GM18507 (cell line): ENCODE measurements at places on chromosomes 13 and 19.

DNA sequence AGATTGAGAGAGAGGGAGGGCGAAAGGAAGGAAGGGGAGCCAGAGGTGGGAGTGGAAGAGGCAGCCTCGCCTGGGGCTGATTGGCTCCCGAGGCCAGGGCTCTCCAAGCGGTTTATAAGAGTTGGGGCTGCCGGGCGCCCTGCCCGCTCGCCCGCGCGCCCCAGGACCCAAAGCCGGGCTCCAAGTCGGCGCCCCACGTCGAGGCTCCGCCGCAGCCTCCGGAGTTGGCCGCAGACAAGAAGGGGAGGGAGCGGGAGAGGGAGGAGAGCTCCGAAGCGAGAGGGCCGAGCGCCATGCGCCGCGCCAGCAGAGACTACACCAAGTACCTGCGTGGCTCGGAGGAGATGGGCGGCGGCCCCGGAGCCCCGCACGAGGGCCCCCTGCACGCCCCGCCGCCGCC, at the start of gene TNFSF11:
TSS of gene TNFSF11 (plus strand) at position 142 of the 400 bp plus-strand sequence. CDS start at position 294, 152 bp downstream.
- no peak for DNase-seq

- no peak for DNase-seq
Measured at GRCh38 chr19:29365836-29366417, 153.0 kb upstream of the UQCRFS1 start.

DNA sequence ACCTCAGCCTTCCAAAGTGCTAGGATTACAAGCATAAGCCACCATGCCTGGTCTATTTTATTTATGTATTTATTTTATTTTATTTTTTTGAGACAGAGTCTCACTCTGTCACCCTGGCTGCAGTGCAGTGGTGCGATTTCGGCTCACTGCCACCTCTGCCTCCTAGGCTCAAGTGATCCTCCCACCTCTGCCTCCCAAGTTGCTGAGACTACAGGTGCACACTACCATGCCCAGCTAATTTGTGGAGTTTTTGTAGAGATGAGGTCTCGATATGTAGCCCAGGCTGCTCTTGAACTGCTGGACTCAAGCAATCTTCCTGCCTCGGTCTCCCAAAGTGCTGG, 10.3 kb upstream of the ADGRE5 start:
- DNase-seq = no peak

GRCh38 chr13:72194523-72194922, 327.5 kb upstream of the DACH1 start:
- no peak for DNase-seq

GRCh38 chr13:38862443-38862842, 128.2 kb downstream of the STOML3 start:
- no peak for DNase-seq

GRCh38 chr19:42850981-42851717, 28.4 kb downstream of the PSG1 start:
- no peak for DNase-seq

DNA sequence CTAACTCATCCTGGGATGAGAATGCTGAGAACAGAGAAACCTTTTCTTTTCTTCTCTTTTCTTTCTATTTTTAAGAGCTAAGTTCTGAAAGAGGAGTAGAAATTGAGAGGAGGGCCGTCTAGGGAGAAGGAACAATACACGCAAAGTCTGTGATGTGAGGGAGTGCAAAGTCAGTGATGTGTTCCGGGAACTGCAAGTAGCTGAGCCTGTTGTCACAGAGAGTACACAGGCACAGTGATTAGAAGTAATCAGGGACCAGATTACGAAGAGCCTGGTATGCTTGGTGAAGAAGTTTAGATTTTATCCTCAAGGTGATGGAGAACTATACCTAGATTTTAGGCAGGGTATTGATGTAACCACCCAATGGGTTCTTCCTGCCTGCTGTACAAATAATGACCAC, 32.0 kb upstream of the CXCL17 start:
- DNase-seq = no peak

DNA sequence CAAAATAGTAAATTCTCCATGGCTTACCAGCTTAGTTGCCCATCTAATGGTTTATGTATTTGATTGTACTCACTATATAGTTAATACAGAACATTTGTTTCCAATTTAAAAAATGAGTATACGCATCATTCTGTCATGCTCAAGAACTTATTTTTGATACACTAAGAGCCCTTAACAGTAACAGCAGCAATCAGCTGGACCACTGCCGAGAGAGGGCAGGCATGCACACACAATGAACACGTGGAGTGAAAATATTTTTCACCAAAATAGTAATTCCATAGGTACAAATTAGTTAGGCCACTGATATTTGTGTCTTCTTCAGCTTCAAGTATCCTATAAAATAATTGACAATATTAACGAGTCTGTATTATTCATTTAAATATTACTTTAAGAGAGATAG, 109.9 kb downstream of the KLF12 start:
- no peak for DNase-seq

GRCh38 chr13:112965573-112966115, 3.4 kb upstream of the MCF2L start:
- DNase-seq = no peak

- DNase-seq = no peak
Measured at GRCh38 chr13:37460166-37460565, 138.4 kb downstream of the POSTN start.

DNA sequence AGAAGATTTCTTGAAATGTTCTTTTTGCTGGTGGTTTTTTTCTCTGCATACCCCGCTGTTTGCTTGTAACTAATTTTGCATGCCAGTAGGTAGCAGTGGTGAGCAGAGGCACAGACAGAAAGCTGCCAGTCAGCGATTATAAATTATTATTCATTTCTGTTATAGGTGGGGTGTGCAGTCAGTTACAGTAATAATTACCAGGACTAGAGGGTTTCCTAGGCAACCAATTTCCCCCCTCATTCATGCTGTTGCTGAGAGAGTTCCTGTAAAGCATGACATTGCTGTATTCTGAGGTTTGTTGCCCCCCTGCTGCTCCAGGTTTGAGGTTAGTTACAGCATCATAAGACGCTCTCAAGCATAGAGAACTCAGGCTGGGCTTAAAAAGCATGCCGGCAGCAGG, 104.5 kb downstream of the URI1 start:
- DNase-seq = no peak

GRCh38 chr19:38144667-38145066, 79.4 kb downstream of the DPF1 start:
- DNase-seq = no peak

GRCh38 chr13:20182231-20182846, 10.4 kb downstream of the GJB2 start:
- DNase-seq = peak; percentile 59

- no peak for DNase-seq
Measured at GRCh38 chr13:75180805-75181455, 301.0 kb downstream of the TBC1D4 start.

- no peak for DNase-seq
Measured at GRCh38 chr19:2511570-2511969, 35.6 kb downstream of the GADD45B start.

- DNase-seq = no peak
Measured at GRCh38 chr13:49559006-49559405, 26.4 kb downstream of the RCBTB1 start.

GRCh38 chr19:38743394-38744297, 628 bp downstream of the CAPN12 start:
- no peak for DNase-seq

DNA sequence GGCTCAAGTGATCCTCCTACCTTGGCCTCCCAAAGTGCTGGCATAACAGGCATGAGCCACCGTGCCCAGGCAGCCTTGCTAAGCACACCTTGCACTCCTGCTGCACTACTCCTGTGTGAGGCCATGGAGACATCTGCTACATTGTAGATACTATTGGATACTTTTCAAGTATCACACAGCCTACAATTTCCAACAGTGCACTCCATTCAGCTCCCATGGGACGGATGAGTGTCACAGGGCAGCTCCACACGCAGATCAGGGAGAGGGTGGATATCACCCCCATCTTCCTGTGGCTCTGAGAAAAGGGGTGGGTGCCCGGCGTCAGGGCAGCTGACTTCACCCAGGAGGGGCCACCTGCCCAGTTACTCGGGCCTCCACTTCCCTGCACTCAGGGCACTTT, 39.1 kb upstream of the CCNE1 start:
- DNase-seq = no peak

DNA sequence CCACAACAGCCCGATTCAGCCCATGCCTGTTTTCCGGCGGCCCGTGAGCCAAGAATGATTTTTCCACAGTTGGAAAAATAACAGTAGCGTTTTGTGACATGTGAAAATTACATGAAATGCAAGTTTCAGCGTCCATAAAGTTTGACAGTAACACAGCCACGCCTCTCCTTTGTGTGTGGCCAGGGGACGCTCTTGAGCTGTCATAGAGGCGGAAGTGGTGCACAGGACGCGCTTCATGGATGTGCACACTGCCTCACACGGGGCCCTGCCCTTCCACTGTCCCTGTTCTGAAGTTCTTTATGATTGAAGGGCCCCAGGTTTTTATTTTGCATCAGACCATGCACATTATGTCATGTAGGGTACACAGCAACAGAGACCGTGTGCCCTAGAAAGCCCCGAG, 12.4 kb upstream of the ELAVL1 start:
- no peak for DNase-seq

GRCh38 chr19:30167206-30167868, 204.8 kb upstream of the ZNF536 start:
- DNase-seq = no peak

- DNase-seq = no peak
Measured at GRCh38 chr19:11136400-11137101, 19.0 kb downstream of the SPC24 start.

GRCh38 chr13:44540761-44541434, 35.2 kb downstream of the TSC22D1 start:
- DNase-seq = no peak

GRCh38 chr19:17751103-17751911, at the start of gene FCHO1:
TSS of gene FCHO1 (plus strand) at chr19:17751477. CDS start at chr19:17755165, 3,688 bp downstream.
- no peak for DNase-seq

- DNase-seq = peak; percentile 57
Measured at GRCh38 chr13:112768795-112769481, 79.1 kb downstream of the ATP11A start.

DNA sequence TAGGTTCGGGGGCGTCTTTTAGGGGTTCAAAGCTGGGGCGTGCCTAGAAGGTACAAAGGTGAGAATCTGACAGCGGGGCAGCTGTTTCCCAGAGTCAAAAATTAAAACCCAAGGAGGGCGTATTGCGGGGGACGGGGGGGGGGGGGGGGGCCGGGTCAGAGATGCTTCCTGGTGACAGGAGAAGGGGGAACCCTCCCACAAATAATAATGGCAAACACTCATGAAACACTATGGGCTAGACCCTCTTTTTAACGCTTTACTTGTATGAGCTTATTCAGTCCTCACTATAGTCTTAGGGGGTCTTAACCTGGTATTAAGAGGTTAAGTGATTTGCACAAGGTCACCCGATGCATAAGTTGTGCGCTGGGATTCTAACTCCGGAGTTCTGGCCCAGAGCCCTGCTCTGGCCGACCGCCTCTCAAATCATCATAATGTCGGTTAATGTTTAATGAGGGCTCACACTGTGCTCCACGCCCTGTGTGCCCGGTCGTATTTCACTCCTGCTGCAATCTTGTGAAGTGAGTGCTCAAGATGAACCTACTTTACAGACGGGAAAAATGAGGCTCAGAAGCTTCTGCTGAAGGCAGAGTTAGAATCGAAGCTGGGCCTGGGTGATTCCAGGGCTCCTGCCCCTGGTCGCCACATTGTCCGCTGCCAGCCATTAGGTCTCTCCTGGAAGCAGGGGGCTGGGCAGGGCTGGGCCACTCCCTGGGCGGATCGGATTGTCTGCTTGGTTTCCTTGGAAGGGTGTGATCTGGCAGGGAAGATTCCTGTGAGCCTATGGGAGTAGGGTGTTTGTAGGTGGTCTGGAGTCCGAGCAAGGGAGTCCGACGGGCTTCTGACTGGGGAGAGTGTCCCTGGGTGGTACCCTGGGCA, 964 bp downstream of the PAK4 start:
- DNase-seq = no peak

GRCh38 chr19:19105365-19106055, 32.8 kb downstream of the TMEM161A start:
- DNase-seq = no peak

- DNase-seq = no peak
Measured at GRCh38 chr13:51297556-51297955, 41.9 kb upstream of the SERPINE3 start.

GRCh38 chr13:44160591-44161191, 212.9 kb upstream of the SERP2 start:
- no peak for DNase-seq

GRCh38 chr19:45402298-45403061, 2.4 kb downstream of the PPP1R13L start:
- no peak for DNase-seq

DNA sequence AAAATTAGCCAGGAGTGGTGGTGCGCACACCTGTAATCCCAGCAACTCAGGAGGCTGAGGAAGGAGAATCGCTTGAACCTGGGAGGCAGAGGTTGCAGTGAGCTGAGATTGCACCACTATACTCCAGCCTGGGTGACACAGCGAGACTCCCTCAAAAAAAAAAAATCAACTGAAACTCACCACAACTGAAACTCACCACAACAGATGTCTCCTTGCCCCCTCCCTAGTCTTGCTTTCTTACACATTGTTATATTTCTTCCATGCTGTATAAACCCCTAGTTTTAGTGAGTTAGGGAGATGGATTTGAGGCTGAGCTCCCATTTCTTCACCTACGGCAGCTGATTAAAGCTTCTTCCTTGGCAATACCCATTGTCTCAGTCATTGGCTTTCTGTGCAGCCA, 3.3 kb downstream of the ZIM3 start:
- DNase-seq = no peak

GRCh38 chr13:64568748-64569147, 2661.4 kb downstream of the PCDH9 start:
- DNase-seq = no peak

GRCh38 chr13:29195456-29195855, 375.3 kb downstream of the MTUS2 start:
- DNase-seq = no peak

- DNase-seq = no peak
Measured at GRCh38 chr13:111614613-111615012, 294.2 kb downstream of the TEX29 start.

- no peak for DNase-seq
Measured at GRCh38 chr13:58151452-58151851, 519.9 kb downstream of the PCDH17 start.

DNA sequence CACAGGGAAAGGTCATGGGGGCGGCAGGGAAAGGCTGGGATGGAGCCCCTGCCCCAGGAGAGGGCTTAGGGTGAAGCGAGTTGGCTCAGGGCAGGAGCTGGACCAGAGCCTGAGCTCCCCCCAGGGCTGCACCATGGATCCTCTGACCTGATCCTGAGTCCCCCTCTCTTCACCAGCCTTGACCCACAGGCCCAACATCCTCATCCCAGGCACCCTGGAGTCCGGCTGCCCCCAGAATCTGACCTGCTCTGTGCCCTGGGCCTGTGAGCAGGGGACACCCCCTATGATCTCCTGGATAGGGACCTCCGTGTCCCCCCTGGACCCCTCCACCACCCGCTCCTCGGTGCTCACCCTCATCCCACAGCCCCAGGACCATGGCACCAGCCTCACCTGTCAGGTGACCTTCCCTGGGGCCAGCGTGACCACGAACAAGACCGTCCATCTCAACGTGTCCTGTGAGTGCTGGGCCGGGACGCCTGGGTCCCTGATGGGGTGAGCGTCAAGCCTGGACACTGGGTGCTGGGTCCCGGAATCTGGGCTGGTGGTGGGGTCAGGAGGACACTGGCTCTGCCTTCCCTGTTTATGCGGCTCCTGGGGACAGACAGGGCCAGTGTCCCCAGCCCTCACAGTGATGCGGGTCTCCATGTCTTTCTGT, 842 bp downstream of the SIGLEC9 start:
- DNase-seq = no peak

- no peak for DNase-seq
Measured at GRCh38 chr13:94967183-94968039, 255.1 kb upstream of the SOX21 start.
